Ureter (tissue), 1 donor: ENCODE measurements at places on chromosomes 11 and 22. TPM values are rescaled to one million over a fixed set of nuclear protein-coding genes. Genes with fewer than 3 reads are reported as not detected.

DNA sequence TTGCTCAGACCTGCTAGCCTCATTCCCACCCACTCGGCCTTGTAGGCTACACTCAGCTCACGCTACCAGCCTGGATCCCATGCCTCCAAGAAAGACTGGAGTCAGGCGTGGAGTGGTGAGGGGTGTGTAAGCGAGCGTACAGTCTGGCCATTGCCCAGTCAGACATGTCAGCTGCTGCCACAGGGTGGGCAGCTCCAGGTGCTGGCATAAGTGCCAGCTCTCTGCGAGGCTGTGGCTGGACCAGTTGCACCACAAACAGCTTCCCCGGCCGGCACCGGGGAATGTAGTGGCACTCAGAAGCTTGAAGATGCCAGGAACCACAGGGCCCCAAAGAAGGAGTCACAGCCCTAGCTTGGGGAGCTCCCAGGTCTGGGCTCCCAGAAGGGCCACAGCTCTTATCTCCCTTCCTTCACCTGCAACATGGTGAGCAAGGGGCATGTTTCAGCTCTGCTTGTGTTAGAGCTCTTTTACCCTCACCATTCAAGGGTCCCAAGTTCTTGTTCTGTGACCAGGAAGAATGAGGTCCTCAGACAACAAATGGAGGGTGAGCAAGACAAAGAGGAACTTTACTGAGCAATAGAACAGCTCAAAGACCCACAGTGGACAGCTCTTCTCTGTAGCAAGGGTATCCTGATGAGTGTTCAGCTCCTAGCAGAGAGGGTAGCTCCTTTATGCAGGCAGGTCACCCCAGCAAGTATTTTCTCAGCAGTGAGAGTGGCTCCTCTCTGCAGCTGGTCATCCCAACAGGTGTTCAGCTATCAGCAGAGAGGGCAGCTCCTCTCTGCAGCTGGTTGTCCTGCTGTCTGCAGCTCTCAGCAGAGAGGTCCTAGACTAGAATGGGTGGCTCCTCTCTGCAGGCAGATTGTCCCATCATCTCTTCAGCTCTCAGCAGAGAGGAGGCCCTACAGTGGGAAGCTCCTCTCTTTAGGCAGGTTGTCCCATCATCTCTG lies 6.0 kb downstream of the SBF2 start:
- DNase-seq, result no peak

DNA sequence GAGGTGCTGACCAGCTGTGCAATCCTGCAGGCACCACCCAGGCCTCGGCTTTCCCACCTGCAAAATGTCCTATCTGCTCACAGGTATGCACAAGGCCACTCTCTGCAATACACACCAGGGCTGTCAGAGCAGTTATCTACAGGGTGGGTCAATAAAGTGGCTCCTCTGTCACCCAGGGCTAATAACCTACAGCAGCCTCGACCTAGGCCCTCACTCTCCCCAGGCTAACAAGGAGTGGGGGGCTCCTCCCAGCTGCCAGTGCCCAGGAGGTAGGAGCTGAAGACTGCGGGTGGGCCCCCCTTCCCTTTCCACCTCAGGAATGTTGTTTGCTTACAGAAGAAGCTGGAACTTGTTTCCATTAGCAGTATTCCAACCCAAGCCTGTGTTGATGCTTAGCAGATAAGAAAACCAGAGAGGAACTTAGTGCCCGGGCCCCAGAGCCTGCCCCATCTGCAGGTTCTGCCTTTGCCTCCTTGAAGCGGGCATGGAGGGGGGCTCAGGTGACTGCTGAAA lies 26.8 kb downstream of the MYH9 start:
- DNase-seq, result no peak

GRCh38 chr11:7936615-7937014 lies 4.9 kb downstream of the OR10A3 start:
- peak; percentile 86 for DNase-seq

DNA sequence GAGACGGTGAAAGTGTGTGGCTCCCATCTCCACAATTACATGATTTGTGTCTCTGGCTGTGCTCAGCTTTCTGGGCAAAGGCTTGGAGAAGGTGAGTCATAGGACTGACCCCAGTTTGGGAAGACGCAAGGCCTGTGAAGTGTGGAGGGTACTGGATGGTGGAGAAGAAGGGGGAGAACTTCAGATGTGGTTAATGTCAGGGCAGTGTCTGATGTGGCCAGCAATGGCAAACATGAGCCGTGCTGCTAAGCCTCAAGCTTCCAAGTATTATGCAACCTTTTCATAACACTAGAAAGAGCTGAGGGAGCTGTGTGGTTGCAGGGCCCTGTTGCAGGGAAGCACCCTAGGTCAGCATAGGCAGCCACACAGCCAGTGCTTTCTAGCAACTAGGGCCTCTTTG lies 110.9 kb downstream of the NTM start:
- no peak for DNase-seq

DNA sequence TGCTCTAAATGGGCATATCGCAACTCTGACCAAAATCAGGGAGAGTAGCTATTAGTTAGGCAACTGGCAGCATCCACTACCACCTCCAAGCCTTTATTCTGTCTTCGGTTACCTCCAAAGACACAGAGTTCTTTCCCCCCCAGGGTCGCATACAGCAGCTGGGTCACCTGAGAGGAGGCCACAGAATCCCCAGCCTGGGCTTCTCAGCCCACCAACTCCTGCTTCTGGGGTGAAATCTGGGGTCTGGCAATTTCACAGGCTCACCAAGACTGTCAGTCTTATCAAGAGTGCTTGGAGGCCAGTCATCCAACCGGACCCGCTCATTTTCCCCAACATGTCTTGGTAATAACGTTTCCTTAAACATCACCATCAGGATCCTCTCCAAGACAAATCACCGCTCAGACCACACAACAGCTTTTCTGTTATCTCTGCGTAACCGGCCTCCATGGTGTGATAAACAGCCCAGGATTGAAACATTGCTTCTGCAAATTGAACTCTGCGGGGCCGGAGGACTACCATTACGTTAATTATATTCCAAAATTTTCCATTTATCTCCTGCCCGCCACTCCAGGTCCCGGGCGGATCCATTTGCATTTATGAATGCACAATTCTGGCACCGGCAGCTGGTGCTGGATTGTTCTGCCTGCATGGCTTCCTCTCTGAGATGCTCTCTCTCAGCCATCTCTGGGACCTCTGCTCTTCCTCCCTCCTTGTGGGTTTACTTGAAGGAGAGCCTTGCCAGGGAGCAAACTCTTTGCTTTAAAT lies 35.6 kb downstream of the RTL6 start:
- DNase-seq, result no peak

DNA sequence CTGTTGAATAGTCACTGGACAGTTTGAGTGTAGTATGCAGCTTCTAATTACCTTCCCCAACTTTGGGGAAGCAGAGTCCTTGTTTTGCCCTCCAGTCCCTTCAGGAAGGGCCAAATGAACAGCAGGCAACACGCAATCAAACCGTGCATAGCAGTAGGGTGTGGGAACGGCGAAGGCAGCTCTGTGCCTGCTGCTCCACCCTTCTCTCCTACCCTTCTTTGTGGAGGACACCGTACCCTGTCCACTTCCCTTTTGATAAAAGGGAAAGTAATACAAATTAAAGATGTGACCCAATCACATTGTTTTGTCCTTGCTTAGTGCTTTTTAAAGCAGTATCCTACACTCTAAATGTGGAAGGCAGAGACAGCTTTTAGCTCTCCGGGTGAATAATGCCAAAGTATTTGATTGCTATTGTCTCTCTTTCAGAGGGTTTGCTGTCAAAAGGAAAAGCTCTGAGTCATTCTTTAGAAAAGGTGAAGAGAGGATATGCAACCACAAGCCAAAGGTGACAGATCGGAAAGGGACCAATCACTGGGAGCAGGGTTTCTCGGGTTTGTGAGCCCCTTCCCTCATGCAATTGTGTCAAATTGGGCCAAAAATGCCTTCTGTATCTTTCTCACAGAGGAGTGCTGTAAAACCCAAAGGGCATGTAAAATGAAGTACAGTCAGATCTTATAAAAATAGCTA lies 407.3 kb upstream of the CCDC90B start:
- no peak for DNase-seq

DNA sequence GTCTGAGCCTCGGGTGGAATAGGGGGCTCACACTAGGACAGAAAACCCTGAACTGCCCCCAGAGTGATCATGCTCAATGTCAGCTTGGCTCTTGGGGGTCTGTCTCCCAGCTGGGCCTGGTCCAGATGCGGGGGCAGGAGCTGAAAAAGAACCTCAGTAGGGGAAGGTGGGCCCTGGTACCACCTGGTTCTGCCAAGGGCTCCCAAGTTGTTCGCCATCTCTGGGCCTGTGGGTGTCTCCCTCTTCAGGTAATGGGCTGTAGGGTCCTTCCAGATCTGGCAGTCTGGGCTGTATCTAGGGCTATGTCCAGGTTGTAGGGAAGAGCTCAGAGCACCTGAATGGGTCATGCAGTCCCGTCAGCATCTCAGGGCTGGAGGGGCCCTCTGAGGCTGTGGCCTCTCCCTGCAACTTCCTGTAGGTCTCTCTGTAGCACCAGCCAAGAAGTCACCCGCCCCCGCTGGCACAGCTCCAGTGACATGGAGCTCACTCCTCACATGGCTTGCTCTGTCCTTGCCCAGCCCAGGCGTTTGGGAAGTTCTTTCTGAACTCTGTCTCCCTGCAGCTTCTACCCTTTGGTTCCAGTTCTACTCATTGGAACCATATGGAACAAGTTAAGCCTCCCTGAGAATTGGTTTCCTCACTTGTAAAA lies 33.0 kb upstream of the SOX10 start:
- DNase-seq, result peak; percentile 87

- DNase-seq, result no peak
Observed at GRCh38 chr22:32619614-32620426, 145.2 kb downstream of the FBXO7 start.

- DNase-seq, result no peak
Observed at GRCh38 chr22:45527456-45527855, 24.8 kb downstream of the FBLN1 start.

DNA sequence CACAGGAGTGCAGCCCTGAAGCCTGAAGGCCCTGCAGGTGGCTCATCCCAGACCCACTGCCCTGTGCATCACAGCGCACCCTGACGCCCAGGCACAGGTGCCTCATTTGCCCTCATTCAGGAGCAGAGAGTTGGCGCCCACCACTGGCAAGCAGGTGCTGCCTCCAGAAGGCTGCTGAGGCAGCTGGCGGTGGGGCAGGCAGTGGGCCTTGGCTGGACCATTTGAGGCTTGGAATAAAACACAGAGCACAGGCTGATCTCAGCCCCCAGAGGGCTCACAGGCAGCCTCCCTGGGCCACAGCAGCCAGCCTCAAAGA lies 1151.9 kb downstream of the BRD1 start:
- no peak for DNase-seq

DNA sequence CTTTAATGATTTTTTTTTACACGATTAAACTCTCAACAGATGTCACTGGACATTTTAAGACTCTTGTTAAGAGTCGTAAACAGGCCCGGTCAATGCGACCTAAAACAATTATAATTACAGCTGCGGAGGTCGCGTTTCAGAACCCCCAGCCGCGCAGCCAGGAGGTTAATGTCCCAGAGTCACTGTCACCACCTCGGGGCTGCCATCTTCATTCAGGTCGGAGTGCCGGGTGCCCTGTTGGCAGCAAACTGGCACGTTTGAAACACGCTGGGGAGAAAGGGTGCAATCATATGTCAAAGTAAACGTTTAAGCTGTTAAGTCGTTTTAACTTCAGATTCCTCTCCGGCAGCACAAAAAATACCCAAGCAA lies 711 bp upstream of the PHF21B start:
- no peak for DNase-seq

DNA sequence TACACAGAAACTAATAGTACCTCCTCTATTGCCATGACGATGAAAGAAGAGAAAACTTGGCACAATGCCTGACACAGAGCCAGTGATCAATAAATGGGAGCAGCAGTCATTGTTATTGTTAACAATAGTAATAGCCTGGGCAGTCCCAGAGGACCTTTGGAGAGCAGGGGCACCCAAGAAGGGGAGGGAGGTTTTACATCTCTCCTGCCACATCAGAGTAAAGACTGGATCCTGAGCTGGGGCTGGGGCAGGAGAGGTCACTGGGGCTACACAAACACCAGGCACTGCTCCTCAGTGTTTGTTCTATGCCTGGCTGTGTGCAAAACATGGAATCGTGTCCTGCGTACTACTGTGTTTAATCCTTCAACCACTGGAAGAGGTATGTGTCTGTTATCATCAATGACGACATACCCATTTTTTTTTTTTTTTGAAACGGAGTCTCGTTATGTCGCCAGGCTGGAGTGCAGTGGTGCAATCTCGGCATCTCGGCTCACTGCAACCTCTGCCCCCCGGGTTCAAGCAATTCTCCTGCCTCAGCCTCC lies 25.0 kb upstream of the CREB3L1 start:
- no peak for DNase-seq

GRCh38 chr11:66868726-66869566 lies 12.1 kb downstream of the LRFN4 start:
- DNase-seq, result no peak

Gene CHKA
- 66.2 TPM for total RNA-seq

Gene LDHAL6A
- total RNA-seq, result not detected

Gene ROM1
- 5.4 TPM for total RNA-seq
